ENCODE measurements at places on chromosomes 16 and 17.

DNA sequence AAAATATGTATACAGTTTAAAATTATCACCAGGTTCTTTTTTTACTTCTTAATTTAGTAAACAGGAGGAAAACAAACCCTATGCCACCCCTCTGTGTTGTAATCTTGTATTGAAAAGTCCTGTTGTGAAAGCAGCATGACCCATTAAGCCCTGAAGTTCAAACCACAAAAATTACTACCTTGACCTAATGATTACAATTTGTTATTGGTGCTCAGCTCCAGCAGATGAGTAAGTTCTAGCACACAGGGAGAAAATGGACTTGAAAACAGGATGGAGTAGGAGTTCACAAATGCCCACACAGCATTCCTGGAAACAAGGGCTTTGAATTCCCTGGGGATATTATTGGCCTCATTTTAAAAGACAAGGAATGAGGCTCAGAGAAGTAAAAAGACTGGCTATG lies 505.8 kb upstream of the ERCC4 start:
- no peak for DNase-seq

GRCh38 chr17:81066771-81067315 lies 31.9 kb downstream of the BAIAP2 start:
- no peak for DNase-seq

DNA sequence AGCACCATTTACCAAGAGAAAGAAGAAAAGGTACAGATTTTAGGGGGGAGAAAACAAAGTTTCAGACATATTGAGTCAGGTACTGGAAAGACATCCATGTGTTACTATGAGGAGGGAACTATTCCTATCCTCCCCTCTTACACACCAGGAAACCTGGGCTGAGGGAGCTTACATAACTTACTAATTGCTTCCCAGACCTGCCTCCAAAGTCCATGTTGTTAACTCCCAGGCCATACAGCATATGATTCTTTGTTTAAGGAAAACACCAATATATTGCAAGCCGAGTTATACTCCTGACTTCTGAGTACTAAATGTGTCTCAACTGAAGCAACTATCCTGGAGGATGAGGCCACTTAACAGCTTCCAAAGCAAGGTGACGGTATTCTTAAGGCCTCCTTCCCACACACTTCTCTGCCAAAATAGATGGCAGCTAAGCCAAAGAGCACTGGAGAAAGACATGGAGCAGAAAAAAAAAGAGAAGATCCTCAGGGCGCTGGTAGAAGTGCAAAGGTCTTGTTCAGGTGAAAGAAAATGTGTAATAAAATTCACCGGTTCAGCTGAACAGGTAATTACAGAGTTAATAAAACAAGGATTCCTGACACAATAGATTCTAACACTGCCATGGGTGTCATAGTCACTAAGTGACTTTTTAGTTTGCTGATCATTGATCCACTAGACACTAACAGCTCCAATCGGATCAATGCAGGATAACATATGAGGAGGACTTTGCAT lies 151.1 kb downstream of the SKAP1 start:
- no peak for DNase-seq

GRCh38 chr16:19291475-19291874 lies 5.9 kb downstream of the CLEC19A start:
- DNase-seq = peak; percentile 49

DNA sequence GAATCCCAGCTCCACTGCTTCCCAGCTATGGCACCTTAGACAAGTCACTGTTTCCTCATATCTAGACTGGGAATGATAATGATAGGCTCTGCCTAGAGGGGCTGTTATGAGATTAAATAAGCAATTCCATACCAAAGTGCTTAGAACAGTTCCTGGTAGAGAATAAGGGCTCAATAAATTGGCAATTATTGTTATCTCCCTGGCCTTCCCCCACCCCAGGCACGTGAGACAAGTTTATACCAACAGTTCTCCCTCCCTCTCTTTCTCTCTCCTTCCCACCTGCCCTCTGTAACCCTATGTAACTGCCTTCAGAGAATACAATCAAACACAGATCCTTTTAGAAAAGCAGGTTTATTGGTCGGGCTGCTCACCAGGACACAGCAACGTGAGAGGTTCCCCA lies 13.9 kb upstream of the STAT3 start:
- DNase-seq = no peak

GRCh38 chr17:37024181-37024637 lies 75.5 kb downstream of the AATF start:
- no peak for DNase-seq

GRCh38 chr16:5861241-5861640 lies 763.6 kb upstream of the EEF2KMT start:
- DNase-seq = no peak

GRCh38 chr17:58344047-58344790 lies 7.8 kb downstream of the SUPT4H1 start:
- DNase-seq = peak; percentile 43

DNA sequence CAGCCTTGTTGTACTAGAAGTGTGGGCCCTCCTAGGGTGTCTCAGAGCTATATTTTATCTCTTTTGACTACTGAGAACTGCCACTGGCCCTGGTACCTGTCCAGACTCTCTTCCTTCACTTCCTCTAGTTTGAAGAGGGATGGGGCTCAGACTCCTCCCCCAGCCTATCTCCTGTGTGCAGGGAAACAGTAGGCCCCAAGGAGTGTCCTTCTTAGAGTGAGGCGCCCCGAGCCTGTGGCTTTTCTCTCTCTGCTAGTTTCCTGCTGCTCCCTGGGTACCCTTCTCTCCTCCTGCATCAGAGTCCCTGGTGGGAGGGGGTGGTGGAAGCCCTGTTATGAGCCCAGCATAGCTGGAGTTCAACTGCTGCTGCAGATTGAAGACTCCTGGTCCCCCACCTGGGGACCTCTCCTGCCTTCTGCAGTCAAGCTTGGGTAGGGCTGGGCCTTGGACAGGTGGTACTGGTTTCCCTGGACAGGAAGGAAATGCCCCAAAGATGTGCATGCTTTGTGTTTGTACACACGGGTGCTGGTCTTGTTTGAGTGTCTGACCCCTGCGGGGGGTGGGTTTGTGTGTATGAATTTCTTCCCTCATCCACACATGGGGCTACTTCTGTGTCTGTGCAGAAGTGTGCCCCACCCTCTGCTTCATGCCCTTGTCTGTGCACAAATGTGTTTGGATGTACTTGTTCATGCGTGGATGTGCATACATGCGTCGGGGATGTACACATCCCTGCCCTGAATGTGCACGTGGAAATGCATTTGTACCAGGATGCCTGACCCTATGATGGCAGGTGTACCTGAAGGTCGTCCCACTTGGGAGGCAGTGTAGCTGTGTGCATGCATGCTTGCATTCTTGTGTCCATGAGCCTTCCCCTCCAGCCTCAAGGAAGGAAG lies 6.9 kb downstream of the RARA start:
- DNase-seq = no peak

GRCh38 chr17:58120195-58120822 lies 27.9 kb upstream of the OR4D1 start:
- DNase-seq = peak; percentile 34

DNA sequence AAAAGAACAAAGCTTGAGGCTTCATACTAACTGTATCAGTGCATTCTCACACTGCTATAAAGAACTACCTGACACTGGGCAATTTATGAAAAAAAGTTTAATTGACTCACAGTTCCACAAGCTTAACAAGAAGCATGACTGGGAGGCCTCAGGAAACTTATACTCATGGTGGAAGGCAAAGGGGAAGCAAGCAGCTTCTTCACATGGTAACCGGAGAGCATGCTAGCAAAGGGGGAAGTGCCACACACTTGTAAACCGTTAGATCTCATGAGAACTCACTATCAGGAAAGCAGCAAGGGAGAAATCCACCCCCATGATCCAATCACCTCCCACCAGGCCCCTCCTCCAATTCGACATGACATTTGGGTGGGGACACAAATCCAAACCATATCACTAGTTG lies 25.3 kb downstream of the CTRB2 start:
- no peak for DNase-seq

DNA sequence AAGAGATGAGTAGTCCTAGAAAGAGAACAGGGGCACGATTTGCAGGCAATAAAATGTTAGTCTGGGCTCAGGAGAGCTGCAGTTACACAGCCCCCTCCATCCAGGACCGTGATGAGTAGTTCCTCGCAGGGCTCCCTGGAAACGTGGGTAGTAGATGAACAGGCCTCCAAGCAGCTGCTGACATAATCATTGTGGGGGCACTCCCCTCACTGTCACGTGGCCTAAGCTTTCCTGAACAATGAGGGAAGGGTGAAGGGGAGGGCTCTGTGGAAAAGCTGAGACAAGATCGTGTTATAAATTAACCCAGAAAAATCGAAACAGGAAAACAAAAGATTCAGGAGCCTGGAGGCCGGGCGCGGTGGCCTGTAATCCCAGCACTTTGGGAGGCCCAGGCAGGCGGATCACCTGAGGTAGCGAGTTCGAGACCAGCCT lies 1.3 kb upstream of the PER1 start:
- peak; percentile 98 for DNase-seq

DNA sequence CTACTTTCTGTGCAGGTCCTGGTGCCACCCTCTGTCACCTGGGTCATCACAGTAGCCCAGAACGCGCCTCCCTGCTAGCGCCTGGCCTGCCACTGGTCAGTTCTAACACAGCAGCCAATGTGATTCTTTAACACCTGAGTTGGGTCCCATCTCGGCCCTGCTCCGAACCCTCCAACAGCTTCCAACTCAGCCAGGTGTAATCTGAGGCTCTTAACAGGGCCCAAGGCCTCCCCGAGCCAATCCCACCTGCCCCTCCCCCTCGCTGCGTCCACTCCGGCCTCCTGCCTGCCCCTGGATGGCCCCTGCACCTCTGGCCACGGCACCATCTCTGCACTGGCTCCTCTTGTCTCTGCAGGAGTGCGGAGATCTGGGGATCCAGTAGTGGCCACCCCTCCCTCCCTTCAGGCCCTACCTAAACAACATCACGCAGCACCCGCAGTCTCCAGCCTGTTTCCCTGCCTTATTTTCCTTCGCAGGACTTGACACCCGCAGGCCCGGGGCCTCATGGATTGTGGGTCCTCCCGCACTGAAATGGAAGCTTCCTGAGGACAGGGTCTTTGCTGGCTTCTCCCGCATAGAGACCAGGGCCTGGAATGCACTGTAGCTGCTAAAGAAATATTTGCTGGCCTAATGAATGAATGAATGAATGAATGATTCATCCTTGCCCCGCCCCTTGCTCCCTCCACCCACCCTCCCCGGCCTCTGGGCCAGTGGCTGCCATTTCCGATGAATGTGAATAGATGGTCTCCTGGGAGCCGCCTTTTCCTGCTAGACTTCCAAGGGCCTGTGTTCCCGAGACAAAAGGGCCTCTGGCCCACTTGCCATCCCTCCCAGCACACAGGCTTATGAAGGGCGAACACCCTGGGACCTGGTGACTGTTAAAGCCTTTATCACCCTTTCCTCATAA lies 174.8 kb upstream of the FOXF1 start:
- no peak for DNase-seq

- DNase-seq = no peak
Observed at GRCh38 chr17:38476549-38476948, 48.3 kb downstream of the ARHGAP23 start.

DNA sequence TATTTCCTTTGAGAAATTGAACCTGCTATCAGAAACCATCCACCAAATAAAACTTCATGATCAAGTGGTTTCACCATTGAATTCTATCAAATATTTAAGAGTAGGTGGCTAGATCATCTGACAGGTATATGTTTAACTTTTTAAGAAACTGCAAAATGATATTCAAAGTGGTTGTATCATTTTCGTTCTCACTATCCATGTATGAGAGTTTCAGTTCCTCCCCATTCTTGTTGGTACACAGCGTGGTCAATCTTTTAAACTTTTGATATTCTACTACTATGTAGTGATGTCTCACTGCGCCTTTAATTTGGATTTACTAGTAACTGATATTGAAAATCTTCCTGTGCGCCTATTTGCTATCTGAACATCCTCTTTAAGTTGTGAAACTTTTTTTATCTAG lies 163.7 kb downstream of the CYB561 start:
- DNase-seq = no peak

DNA sequence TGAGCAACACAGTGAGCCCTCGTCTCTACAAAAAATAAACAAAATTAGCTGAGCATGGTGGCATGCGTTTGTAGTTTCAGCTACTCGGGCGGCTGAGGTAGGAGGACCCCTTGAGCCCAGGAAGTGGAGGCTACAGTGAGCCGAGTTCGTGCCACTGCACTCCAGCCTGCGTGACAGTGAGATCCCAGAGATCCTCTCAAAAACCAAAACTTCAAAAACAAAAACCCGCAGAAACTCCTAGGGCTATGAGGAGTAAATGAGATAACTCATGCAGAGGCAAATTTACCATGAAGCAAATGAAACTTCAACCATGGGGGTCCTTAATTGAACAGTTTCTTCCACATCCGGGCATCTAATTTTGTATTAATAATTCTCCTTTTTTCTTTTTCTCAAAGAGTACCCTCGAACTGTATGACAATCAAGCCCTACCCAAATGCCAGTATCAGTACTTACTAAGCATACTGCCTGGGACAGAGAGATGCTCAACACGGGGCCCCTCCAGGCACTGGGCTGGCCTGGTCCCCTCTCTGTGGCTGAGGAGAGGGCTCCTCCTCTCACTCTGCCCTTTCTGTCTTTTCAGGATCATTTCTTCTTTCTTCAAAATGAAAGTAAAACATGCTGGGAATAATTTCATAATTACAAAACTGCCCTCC lies 789 bp upstream of the PIPOX start:
- DNase-seq = no peak

DNA sequence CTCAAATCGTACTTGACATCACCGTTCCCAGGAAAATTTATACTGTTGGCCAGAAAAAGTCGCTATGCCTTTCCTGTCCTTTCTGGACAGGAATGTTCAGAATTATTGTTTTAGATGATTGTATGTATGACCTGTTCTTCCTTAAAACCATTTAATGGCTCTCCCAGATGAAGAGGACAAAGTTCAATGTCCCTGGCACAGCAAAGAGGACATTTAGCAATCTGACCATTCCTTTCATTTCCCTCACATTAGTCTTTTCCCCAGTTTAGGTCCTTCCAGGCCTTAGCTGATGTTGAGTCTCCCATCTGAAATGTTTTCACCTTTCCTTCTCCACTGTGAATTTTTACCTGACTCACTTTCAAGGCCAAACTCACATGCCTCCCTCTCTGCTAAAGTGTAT lies 938.9 kb downstream of the CDH11 start:
- no peak for DNase-seq

DNA sequence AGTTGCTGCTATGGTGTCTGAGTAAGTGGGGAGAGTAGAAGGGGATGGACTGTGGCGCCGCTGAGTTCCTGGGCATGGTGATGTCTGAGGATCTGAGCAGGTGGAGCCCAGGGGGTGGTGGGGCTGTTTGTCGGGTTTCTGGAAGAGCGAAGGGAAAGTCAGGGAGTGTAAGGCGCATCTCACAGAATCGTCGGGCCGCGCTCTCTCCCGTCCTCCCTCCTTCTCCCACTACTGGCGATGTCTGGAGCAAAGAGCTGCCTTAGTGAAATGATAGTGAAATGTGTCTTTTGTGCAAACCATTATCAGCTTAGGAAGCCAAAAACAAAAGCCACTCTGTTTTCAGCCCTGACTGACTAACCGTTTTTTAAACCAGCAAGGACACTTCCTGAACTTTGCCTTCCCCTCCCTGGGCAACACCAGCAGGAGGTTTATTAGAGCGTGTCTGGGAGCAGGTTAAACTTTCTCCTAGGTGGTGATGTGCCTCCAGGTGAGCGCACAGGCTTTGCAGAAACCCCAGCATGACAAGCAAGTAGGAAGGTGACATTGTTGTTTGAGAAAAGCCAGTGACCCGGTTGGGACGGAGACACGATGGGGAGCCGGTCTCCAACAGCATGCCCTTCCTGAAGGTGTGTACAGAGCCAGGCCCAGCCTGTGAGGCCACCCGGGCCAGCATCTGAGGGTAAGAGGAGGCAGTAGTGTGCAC lies 49.1 kb downstream of the RAB11FIP3 start:
- DNase-seq = peak; percentile 65

GRCh38 chr17:73492125-73492820 lies 152.0 kb downstream of the SDK2 start:
- no peak for DNase-seq

- DNase-seq = no peak
Observed at GRCh38 chr16:59289151-59289550, 555.0 kb upstream of the GOT2 start.

Data from Caki2 (cell line).